Right renal pelvis (tissue), 4 donors: ENCODE measurements at places on chromosomes 1 and 21.

- no peak for DNase-seq
Observed at GRCh38 chr21:43726686-43727518, 8.0 kb downstream of the PDXK start.

DNA sequence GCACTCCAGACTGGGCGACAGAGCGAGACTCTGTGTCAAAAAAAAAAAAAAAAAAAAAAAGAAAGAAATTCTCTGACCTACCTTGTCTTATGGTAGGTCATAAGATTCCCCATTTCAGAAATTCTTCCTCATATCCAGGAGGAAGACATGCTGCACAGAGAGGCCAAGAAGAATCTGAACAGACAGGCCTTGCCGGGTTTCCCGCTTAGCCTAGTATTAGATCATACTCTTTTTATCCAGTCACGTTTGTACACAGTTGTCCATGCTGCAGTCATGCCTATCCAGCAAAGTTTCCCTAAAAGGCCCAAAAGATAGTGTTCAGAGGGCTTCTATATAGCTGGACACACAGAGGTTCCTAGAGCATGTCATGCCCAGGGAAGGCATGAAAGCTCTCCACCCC, 93.6 kb upstream of the CHODL start:
- no peak for DNase-seq

- DNase-seq: no peak
Observed at GRCh38 chr1:159922511-159923202, 2.6 kb downstream of the TAGLN2 start.

GRCh38 chr1:101026430-101026788, 825 bp upstream of the DPH5 start:
- DNase-seq: no peak

DNA sequence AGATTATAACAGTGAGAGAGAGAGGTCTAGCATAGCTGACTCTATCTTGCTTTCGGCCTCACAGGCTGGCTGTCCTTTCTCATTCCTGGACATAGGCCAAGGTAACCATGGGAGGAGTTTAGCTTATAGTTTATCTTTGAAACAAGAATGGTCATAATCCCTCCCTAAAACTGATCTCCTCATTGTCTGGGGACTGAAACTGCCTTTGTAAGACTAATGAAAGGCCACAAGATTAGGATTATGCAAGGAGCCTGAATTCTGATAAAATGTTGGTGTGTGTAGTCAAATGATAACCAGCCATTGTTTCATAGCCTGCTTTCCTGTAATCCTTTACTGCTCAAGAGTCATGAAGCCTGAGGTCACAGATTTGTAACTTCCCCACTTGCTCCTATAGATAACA, 131.9 kb upstream of the LYPLAL1 start:
- DNase-seq: no peak

DNA sequence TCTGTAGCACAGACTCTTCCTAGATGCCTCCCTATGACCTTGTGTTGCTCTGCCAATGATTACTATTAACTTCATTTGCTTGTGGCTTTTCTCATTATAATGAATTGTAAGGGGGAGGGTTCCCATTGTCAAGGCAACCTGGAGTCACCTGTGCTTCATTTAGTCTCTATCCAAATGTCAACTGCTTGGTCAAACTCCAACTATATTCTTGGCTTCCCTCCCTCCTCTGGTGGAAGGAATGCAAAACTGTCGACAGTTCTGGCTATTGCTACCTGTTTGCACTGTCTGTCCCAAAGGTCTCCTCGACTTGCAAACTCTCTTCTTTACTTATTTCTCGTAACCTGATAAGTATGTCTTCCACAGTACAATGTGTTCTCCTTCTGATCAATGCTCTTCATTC, 100.3 kb downstream of the CACNA1E start:
- DNase-seq: no peak

DNA sequence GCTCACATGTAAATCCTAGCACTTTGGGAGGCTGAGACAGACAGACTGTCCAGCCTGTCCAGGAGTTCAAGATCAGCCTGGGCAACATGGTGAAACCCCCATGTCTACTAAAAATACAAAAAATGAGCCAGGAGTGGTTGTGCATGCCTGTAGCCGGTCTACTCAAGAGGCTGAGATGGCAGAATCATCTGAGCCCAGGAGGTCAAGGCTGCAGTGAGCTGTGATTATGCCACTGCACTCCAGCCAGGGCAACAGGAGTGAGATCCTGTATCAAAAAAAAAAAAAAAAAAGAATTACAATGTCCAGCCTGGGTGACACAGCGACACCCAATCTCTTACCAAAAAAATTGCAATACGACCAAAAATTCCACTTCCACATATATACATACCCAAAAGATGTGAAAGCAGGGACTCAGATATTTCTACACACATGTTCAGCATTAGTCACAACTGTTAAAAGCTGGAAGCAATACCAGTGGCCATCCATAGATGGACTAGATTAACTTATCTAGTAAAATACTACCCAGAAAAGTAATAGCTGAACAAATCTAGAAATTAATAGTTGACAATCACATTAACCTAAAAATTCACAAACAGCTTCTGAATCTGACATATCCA, 49.2 kb downstream of the ASH1L start:
- DNase-seq: no peak

- DNase-seq: no peak
Observed at GRCh38 chr1:90074970-90075391, 80.1 kb downstream of the ZNF326 start.

DNA sequence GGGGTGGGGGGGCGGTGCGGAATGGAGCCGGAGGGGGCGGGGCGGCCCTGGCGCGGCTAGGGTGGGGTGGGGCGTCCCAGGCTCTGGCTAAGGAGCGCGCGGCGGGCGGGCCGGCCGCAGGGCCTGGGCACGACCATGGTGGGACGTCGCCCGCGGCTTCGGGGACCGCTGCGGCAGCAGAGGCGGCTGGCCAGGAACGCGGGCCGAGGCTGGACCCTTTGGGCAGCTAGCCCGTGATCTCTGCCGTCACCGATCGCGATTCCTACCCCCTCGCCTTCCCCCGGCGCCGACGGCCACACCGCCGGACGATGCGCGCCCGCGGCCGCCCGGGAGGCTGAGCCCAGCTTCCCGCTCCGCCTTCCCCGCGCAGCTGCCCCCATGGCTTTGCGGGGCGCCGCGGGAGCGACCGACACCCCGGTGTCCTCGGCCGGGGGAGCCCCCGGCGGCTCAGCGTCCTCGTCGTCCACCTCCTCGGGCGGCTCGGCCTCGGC, at the start of gene MAP3K21:
Gene MAP3K21, plus strand, starts transcription at position 74 of the 491 bp plus-strand sequence. Its CDS starts 305 bp downstream, at position 379.
- DNase-seq: no peak

- no peak for DNase-seq
Observed at GRCh38 chr1:172663732-172664131, 4.8 kb downstream of the FASLG start.

DNA sequence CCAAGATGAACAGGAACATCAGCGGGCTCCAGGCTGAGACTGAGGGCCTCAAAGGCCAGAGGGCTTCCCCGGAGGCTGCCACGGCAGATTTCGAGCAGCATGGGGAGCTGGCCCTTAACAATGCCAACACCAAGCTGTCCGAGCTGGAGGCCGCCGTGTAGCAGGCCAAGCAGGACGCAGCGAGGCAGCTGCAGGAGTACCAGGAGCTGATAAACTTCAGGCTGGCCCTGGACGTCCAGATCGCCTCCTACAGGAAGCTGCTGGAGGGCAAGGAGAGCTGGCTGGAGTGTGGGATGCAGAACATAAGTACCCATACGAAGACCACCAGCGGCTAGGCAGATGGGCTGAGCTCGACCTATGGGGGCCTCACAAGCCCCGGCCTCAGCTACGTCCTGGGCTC, 823.4 kb upstream of the NEGR1 start:
- DNase-seq: no peak

DNA sequence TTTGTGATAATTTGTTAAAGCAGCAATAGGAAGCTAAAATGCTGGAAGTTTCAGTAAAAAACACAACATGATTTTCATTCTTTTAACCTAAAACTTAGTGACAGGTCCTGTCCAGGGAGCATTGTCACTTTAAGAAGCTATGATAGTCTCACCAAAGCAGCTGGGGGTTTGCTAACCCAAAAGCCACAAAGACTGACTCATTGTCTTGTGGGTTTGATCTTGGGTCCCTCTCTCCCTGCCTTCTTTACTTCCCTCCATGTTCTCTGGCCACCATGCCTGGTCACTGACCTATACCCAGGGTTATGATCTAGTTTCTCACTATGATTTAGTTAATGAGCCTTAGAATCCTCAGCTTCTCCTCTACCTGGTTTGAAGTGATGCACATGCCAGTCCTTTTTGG, 213.5 kb upstream of the PTGFR start:
- DNase-seq: no peak

DNA sequence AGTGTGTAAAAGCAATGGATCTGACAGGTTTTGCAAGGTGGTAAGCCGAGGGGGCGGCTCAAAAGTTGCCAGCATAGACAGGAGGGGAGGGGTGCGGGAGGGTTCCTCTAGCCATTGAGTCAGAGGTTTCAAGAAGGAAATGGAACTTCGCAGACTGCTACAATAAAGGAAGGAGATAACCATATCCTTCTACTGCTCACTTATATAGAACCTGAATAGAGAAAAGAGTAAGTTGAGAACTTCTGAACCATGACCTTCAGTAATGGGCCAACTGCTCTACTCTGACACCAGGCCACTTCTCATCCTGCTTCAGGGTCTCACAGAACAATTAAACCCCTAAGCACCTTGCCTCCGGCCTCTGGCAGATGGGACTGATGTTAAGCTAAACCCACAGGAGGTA, 26.3 kb upstream of the BCAR3 start:
- no peak for DNase-seq

DNA sequence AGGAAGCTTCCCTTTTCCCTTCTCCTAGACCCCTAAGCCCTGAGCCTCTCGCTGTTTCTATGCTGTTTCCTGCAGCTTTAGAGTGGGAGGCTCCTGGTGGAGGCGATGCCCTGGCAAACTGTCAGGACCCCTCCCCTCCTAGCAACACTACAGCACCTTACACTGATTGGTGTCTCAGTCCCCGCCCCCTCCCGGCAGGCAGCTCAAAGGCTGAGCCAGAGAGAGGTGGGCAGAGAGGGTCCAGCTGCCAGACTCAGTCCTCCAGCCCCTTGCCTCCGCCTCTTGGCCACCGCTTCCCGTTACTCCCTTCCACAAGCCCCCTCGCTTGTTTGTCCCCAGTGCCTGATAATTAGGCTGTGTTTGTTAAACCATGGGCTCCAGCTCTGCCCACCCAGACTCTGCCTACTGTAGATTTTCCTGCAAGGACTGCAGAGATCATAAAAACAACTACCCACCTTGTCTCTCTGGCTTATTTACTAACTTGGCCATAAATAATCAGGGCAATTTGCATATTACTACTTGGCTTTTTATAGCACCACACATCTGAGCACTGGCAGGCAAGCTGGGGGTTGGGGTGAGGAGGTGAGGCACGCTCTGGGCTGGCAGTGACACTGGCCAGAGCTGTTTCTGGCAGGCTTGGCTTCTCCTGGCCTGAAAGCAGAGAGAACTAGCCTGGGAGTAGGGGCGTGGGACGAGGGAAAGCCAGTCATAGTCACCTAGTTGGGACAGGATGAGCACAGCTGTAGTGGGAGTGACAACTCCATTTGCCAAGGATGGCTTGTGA, 107.5 kb downstream of the CSMD2 start:
- no peak for DNase-seq

- DNase-seq: no peak
Observed at GRCh38 chr1:172342584-172343239, 77.8 kb upstream of the C1orf105 start.

GRCh38 chr1:21622466-21623315, 46.5 kb downstream of the RAP1GAP start:
- no peak for DNase-seq

GRCh38 chr1:203598752-203599151, 27.9 kb upstream of the ATP2B4 start:
- no peak for DNase-seq

DNA sequence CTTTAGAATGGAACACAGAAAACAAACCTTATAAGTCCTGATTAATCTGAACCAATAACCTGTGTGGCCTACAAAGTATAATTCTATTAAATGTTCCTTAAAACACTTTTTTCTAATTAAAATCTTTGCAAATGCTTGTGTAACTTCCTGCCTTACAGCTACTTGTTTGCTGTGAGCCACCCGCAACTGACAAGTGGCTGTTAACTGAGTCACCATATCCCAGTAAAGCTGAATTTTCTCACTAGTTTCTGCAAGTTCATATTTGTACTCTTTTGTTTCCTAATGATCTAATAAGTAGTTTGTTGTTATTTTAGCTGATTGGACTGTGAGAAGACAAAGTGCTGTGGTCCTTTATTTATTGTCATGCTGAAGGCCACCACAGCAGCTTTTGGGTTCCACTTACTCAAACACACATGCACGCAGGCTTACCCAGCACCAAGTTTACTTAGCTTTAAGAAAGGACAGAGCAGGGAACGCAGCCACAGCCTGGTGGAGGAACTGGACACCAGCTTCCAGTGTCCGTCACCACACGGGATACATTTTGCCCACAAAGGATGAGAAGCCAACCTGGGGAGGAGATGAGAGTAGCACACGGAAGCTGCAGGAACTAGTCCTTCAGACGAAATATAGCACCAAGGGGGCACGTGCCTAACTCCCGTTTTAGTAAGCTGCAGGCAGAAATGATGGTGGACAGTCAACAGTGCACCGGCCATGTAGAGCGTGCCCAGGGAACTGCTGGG, 47.8 kb downstream of the LCA5L start:
- DNase-seq: no peak

- peak; percentile 69 for DNase-seq
Observed at GRCh38 chr21:44454747-44455523, at the start of gene LRRC3. Gene LRRC3 (plus strand): TSS chr21:44455510. CDS start chr21:44456645, 1,135 bp downstream.

DNA sequence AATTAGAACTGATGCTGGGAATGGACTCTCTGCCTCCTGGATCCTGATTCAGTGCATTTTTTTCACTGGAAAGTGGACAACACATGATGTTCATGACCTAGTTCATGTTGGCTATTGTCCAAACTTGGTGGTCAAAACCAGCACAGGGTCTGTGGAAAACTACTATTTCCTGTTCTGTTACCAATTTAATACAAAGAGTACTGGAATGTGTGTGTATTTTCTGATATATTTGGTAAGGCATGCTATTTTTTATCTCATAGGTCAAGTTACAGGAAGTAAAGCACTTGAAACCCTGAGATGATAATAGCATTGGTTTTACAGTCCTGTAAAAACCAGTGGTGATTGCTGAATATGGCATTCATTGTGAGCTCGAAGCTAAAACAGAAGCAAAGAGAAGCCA, 89.9 kb downstream of the SGIP1 start:
- no peak for DNase-seq

DNA sequence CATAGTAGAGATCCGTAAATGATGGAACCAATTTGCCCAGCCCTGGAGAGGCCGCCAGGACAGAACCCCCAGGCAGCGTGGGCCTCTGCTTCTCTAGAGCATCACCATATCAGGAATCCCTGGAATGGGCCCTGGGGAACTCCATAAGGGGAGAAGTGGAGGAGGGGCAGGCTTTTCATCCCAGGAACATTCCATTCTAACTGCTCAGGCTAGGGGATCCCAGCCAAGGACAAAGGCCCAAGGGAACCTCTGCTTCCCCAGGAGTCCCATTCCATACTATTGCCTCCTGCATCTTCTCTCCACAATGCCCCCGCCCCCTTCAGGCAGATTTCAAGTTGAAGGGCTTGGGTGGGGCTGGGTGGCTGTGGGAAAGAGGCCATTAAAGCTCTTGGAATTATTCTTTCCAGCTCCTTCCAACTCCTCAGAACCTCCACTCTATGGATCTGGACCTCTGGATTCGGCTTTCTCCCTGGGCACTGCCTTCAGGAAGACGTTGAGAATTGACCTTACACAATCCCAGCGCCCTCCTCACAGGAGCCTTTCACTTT, 6.0 kb downstream of the TRNP1 start:
- no peak for DNase-seq

- DNase-seq: no peak
Observed at GRCh38 chr1:36342426-36343185, 19.2 kb upstream of the EVA1B start.
